ENCODE measurements at places on chromosomes 1 and 21. TPM values are rescaled to one million over a fixed set of nuclear protein-coding genes. Genes with fewer than 3 reads are reported as not detected.
A peak's percentile ranks its signal among the peaks of the same experiment; 100 is the strongest.

DNA sequence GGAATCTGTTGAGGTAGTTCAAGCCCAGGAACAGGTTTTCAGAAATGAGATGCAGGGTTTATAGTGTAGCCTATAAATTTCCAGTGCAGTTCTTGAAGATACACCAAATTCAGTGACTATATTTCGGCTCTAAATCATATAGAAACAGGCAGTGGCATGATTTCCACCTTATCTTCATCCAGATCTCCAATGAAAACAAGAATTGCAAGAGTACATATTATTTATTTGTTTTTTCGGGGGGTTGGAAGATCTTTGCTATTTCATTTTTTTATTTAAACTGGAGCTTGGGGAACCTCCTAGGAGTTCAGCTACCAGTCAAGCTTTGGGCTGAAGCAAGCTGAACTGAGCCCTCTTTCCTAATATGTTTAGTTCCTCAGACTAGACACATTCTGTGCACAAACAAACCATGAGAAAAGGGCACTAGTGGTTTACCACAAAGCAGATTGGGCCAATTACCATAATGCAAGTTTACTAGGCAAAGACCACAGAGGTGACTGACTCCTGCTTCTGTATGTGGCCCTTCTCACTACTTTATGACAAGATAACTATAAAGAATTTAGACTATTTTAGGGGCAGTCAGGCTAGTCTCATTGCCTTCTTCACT lies 68.5 kb downstream of the RGS2 start:
- DNase-seq, result no peak

DNA sequence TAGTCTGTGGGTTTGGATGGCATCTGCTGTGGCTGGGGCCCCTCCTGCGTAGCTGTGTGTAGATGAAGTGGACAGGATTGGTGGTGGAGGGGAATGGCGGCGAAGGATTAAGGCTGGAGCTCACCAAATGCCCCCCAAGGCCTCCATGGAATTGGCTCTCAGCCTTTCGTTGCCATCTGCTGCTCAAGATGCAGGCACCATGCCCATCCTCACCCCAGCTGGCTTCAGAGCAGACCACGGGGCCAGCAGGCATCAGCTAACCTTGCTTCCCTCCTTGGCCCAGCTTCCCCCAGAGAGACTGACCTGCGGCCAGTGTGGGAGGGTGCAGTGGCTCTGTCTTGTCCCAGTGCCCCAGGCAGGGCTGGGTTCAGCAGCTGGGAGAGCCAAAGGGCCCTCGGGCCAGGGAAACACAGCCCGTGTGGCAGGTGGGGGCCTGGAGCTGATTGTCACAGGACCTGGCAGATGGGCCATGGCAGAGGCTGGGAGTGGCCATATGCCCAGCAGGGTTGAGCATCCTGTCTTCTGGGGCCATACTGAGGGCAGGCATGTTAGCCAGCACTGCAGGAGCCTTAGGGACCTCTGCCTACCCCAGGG lies 66.8 kb upstream of the ACTL8 start:
- DNase-seq, result no peak

- DNase-seq, result no peak
Measured at GRCh38 chr1:31549809-31550620, 26.3 kb upstream of the TINAGL1 start.

- no peak for DNase-seq
Measured at GRCh38 chr1:79124756-79125155, 118.2 kb upstream of the ADGRL4 start.

Gene OR2M3
- not detected for total RNA-seq

Gene FCRLB
- 0.74 TPM for total RNA-seq

- DNase-seq, result no peak
Measured at GRCh38 chr1:228786361-228787129, 51.3 kb downstream of the RHOU start.

GRCh38 chr1:58035523-58035922 lies 511.0 kb downstream of the OMA1 start:
- no peak for DNase-seq

GRCh38 chr1:111998332-111998731 lies 8.9 kb upstream of the KCND3 start:
- no peak for DNase-seq

GRCh38 chr1:200243042-200243437 lies 166.8 kb downstream of the ZNF281 start:
- no peak for DNase-seq

DNA sequence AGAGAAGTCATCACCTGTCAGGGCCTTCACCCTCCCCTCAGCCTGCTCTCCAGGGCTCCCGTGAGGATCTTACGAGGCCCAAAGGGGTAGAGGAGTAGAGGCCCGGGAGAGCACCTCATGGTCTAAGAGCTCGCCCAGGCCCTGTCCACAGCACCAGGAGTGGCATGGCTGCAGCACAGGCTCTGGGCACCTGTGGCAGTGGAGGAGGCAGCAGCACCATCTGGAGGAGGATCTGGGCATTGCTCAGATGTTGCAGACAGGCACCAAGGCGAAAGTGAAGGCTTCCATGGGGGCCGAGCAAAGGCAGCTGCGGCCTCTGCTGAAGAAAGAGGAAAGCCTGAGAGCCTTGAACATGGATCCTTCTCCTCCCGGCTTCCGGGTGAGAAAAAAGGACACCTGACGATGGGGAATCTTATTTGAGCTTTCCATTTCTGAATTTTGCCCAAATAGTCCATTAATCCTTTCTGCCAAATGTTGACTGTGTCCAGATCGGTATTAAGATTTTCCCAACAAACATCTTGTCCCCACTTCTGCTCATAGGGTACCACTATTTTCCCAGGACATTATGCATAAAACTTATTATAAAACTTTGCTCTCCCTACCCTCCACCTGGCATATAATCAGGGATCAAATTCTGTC lies 604.7 kb downstream of the PTPRC start:
- peak; percentile 30 for DNase-seq

DNA sequence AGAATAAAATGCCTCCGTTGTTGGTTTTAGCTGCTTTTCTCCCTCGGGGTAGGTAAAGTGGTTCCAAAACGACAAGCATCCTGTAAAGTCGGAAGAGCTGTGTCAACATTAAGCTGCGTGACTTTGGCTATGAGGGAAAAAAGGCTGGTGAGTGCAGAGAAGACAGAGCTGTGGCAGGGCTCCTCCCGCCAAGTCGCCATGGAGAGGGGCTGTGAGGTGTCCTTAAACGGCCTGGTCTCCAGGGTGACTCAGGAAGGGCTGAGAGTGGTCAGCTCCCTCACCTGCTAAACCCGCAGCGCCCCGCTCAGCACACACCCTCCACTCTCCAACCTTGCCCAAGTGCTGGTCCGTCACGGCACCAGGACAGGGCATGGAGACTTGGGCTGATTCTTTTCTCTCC lies 91.6 kb upstream of the SAMD11 start:
- no peak for DNase-seq

- peak; percentile 64 for DNase-seq
Measured at GRCh38 chr1:165408518-165408917, 36.4 kb downstream of the RXRG start.

Gene KIF21B
- 14.1 TPM for total RNA-seq

Gene USH2A
- 0.37 TPM for total RNA-seq

GRCh38 chr1:14281412-14281811 lies 317.1 kb upstream of the KAZN start:
- DNase-seq, result no peak

GRCh38 chr1:228022571-228023293 lies 15.9 kb downstream of the WNT3A start:
- DNase-seq, result peak; percentile 59

DNA sequence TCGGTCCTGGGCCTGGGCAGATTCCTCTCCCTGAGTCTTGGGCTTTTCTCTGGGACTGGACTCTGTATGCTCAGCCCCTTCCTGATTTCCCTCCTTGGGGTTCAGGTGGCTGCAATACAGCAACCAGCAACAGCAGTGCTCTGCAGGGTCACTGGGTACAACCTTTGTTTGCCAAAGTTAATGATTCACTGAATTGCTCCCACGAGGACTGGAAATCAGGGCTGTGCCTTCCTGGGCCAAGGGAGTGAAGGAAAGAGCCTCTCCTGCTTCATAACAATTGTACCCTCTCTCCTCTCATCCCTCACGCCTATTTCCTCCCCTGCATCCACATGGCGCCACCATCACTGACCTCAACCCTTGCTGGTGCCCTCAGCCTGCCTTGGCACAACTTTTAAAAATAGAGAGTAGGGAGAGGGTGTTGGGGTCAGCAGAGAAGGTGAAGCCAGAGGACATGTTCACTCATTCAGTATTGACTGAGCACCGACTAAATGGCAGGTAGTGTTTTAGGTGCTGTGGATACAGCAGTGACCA lies 52.8 kb upstream of the GOLT1A start:
- no peak for DNase-seq

Gene POU3F1
- total RNA-seq, result 2.9 TPM

DNA sequence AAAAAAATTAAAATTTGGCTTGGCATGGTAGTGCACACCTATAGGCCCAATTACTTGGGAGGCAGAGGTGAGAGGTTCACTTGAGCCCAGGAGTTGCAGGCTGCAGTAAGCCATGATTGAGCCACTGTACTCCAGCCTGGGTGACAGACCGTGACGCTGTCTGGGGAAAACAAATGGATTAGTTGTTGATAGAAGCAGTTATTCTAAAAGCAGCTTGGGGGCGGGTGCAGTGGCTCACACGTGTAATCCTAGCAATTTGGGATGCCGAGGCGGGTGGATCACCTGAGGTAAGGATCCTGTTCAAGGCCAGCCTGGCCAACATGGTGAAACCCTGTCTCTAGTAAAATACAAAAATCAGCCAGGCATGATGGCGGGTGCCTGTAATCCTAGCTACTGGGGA lies 40.3 kb downstream of the KIF1B start:
- DNase-seq, result no peak

- no peak for DNase-seq
Measured at GRCh38 chr1:67890857-67891256, 57.6 kb upstream of the GNG12 start.

Gene BATF3
- 5.8 TPM for total RNA-seq

GRCh38 chr1:208098773-208099172 lies 145.4 kb downstream of the PLXNA2 start:
- no peak for DNase-seq

GRCh38 chr1:109728870-109729269 lies 12.0 kb downstream of the GSTM3 start:
- DNase-seq, result no peak

Gene IL22RA1
- 0.10 TPM for total RNA-seq

Gene SPRR2F
- not detected for total RNA-seq

DNA sequence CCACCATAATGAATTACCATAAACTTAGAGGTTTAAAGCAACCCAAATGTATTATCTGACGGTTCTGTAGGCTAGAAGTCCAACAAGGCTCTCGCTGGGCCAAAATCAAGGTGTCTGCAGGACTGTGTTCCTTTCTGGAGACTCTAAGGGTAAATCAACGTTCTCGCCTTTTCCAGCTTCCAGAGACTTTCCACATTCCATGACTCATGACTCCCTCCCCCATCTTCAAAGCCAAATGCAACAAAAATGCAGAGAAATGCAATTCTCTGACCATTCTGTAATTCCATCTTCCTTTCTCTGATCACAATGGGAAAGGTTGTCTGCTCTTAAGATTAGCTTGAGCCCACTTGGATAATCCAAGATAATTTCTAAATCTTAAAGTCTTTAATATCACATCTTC lies 287.1 kb downstream of the LTN1 start:
- no peak for DNase-seq

DNA sequence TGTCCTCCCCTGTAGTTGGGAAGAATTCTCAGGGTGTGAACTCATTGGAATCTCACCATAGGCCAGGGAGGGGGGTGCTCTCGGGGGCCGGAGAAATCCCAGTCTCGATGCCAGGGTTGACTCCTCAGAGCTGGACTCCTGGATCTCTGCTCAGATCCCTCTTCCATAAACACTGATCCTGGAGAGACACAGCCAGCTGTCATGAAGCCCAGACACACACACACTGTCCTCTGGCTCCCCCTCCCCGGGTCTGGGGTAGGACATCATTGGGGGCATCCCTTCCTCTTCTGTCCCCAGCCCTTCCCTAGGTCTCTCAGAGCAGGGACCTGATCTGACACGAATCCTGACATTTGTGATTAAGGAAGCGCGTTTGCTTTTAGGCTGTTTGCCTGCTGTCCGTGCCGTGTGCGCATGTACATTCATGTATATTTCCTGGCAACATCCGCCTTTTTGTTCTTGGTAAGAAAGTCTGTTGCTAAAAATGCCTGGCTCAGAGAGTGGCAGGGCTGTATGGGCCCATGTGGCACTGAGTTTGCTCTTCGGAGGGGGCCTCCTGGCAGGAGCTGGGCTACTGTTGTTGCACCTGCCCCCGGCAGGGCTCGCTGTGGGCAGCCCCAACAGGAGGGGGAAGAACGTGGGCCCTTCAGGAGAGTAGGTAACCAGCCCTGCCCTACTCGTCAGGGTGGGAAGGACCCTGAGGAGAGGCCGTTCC lies 45.4 kb upstream of the SELENON start:
- peak; percentile 75 for DNase-seq

Gene SMIM11
- 0.85 TPM for total RNA-seq

DNA sequence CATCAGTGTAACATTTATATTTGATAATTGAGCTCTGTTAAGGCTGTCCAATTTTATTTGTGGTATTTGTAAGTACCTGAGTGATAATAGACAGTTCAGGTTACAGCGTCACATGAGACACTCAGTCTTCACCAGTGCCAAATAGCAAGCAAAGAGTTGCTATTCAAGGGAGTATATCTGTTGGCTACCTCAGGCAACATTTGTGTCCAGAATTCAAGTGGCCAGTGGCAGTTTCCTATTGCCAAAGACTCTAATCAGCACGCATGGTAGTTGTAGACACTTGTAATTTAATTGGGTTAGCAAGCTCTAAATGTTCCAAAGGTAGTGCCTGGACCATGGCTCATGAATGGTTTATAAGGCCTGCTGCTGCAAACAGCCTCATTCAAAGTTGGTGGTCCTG lies 1524.3 kb upstream of the B3GALT2 start:
- no peak for DNase-seq

GRCh38 chr21:28752131-28752530 lies 240.5 kb downstream of the LTN1 start:
- DNase-seq, result no peak

DNA sequence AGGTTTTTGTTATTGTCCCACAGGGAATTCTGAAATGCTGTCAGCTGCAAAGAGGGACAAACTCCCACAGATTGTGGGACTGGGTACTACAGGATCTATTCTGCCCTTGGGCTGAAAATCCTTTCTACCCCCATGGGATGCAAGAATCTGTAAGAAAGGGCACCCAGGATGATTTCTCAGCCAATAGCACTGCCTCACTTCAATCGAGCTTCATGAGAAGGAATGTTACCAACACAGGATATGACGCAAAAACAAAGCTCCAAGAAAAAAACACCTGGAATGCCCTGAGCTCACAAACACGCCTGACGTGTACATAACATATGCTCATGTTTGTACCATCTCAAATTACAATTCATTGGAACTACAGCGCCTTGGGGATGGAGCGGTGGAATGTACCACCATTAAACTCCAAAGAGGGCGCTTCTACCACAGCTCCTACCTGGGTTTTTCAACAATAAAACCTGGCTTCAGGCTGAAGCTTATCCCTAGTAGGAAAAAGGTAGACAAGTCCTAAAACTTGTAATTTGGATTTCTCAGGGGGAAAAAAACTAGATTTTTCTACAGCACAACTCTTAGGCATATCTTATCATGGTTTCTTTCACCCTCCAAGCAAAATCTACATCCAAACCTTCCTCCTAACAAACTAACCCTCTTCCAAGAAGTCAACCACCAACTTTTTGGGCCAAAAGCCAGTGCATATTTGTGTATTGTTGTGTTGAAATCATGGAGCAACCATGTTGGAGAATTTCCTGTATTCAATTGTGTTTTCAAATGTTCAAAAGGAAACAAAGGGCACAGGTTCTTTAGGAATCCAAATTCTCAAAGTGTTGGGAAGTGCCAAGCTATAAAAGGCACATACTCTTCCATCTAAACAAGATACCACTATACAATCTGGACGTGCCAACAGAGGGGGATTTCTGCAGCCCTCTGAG lies 78.9 kb downstream of the TGFBR3 start:
- DNase-seq, result no peak

GRCh38 chr1:164560556-164560955 lies 1.6 kb downstream of the PBX1 start:
- no peak for DNase-seq

Measured in H7 (cell line).